ENCODE measurements at places on chromosomes 1 and 21. TPM values are rescaled to one million over a fixed set of nuclear protein-coding genes. Genes with fewer than 3 reads are reported as not detected.

RPL5 gene
- 735 TPM for total RNA-seq

PRAMEF14 gene
- not detected for total RNA-seq

BMP8B gene
- 0.69 TPM for total RNA-seq

NUP210L gene
- 0.05 TPM for total RNA-seq

- DNase-seq, result no peak
Observed at GRCh38 chr1:97726386-97726785, 194.4 kb downstream of the DPYD start.

DNA sequence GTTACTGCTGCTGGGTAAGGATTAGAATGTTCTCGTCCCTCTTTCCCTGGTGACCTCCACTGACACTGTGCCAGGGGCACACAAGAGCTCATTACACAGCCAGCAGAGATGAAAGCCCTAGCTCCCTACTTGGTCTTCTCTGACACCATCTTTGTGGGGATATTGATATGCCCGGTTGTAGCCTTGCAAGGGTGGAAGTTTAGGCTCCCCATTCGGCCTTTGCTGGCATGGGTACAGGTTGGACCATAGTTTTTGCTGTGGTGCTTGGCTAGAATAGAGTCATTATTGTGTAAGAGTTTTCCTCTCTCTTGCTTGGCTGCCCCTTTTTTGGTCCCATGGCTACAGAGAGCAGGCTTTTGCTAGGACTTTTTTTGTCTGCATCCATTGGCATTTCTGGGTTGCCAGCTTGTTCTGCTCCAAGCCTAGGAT is 12.3 kb downstream of the RAB4A start:
- no peak for DNase-seq

DNA sequence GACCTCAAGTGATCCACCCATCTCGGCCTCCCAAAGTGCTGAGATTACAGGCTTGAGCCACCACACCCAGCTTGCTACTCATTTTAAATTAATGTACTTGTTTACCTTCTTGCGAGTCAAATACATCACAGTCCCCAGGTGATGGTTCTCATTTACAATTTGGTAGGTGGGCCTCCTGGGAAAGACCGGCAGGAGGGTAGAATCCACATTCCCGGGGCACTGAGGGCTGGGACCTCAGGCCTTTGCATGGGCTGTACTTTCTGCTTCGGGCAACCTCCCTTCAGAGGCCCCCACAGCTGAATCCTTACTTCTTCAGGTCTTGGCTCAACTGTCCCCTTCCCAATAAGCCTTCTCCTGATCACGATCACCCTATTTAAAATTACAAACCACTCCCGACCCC is 165.5 kb downstream of the KAZN start:
- DNase-seq, result no peak

Data from posterior vena cava (tissue), 2 donors.